ENCODE measurements at places on chromosomes 7 and 10. TPM values are rescaled to one million over a fixed set of nuclear protein-coding genes. Genes with fewer than 3 reads are reported as not detected.

The HECTD2 gene
- total RNA-seq: 32.6 TPM

GRCh38 chr7:85001495-85002345 is 185.1 kb downstream of the SEMA3D start:
- DNase-seq: no peak

The OPTN gene
- total RNA-seq: 68.3 TPM

The ADIRF gene
- total RNA-seq: 75.9 TPM

- DNase-seq: no peak
Observed at GRCh38 chr7:8274589-8274988, 12.6 kb upstream of the ICA1 start.

The AMPH gene
- total RNA-seq: 12.8 TPM

The SFXN2 gene
- 18.3 TPM for total RNA-seq

GRCh38 chr10:132533571-132534260 is 3.9 kb upstream of the INPP5A start:
- DNase-seq: no peak

DNA sequence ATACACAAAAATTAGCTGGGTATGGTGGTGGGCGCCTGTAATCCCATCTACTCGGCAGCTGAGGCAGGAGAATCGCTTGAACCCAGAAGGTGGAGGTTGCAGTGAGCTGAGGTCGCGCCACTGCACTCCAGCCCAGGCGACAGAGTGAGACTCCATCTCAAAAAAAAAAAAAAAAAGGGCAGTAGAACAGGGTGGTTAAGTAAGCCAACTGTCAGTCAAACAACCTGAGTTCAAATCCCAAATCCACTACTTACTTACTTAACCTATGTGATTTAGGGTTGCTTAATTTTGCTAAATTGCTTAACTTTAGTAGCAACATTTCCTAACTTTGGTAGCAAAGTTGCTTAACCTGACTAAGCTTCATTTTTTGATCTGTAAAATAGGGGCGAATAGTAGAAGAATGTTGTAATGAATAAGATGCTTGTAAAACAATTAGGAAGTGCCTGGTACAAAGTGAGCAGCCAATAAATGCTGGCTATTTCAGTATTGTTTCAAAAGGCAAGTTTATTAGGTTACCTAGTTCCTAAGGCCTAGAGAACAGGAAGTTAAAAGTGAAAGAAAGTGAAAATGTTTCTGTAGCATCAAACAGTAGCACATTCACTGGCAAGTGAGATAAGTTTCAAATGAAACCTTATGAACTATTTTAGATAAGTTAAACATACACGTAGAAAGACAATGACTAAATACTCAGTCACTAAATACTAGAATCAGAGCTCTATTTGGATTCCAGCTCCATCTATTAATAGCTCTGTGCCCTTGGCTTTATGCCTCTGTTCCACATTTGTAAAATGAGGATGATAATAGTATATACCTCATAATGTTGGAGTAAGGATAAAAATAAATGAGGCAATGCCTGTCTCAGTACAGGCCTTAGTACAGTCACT is 64.3 kb downstream of the HOXA1 start:
- no peak for DNase-seq

GRCh38 chr7:100837099-100837836 is 9.9 kb upstream of the EPHB4 start:
- peak; percentile 98 for DNase-seq

DNA sequence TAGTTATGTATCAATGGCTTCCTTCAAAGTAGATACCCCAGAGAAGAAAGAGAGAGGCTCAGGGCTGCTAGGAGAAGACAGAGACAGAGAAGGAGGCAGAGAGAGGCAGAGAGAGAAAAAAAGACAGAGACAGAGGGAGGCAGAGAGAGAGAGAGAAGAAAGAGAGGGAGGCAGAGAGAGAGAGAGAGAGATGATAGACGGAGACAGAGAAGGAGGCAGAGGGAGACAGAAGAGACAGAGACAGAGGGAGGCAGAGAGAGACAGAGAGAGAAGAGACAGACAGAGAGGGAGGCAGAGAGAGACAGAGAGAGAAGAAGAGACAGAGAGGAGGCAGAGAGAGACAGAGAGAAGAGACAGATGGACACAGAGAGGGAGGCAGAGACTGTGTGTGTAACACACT is 187.9 kb downstream of the DNAJB6 start:
- DNase-seq: no peak

The STAG3 gene
- total RNA-seq: not detected

- no peak for DNase-seq
Observed at GRCh38 chr7:19097165-19098055, 20.0 kb downstream of the TWIST1 start.

DNA sequence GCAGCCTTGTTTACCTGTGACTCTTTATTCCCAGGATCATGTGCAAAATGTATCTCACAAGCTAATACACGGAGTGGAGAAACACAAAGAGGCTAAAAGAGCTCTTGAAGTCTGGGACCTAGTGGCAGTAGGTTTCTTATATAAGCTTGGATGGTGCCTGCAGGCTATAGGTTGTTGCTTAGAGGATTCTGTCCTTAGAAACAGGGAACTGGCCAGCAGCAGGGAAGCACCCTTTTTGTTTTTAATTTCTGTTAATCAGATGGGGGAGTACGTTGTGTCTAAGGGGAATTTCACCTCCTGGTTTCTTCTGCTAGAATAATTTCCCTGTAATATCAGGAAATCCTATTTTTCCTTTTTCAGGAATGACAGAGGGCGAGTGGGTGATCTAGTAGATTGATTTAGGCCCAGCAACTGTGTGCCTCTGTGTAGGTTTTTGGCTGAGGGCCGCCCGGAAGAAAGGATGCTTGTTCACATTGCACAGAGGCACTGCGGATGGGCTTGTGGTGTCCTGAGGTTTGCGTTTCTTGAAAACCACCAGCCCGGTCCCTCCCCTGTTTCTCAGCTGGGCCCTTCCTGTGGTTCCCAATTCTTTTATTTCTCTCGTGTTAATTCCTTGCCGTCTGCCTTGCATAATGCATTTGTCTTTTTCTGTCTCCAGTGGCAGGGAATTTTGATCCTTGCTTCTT is 158.0 kb downstream of the CAMK1D start:
- DNase-seq: peak; percentile 23

The ZNF804B gene
- not detected for total RNA-seq

GRCh38 chr7:22657479-22657878 is 69.5 kb upstream of the IL6 start:
- no peak for DNase-seq
